Left ventricle myocardium inferior (tissue), 1 donor: ENCODE measurements at places on chromosomes 1 and 21. TPM values are rescaled to one million over a fixed set of nuclear protein-coding genes. Genes with fewer than 3 reads are reported as not detected.

DNA sequence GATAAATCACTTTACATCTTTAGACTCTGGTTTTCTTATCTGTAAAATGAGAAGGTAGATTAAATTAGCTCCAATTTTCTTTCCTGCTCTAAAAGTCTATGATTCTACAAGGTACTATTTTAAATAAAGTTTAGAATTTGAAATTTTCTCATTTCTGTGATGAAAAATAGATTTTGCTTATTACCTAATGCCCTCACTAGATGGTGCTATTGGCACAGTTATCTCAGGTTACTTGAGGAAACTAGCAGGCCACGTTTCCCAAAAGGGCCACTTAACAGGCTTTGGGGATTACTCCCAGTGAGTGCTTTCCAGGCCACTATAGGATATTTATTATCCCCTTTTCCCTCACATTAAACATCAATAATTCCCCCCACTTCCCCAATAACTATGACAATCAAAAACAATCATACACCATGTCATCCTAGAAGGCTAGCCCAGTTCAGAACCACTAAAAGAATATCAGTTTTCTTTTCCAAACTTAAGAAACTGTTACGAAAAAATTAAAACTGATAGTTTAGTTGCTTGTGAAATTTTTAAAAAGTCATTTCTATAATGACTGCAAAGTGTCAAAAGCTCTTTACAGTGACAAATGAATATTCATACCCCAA lies 30.6 kb downstream of the OMA1 start:
- DNase-seq = no peak

- DNase-seq = no peak
Measured at GRCh38 chr1:20430355-20431175, 55.4 kb downstream of the CAMK2N1 start.

- DNase-seq = no peak
Measured at GRCh38 chr1:57843760-57844159, 419.9 kb upstream of the DAB1 start.

DNA sequence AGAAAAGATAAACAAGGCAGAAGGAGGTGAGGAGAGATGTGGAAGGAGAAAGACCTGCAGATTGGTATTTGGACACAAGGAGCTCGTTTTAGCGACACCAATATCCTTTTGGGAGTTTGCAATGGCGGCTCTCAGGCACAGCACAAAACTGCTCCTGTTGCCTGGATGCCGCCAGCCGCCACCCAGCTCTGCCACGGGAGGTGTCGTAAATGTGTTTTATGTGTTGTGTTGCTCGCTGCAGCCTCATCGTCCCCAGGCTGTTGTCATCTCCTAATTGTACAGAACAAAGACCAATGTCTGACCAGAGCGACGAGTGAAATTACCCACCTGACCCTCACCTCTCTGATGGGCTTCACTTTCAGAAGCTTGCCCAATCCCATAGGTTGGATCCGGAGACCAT lies 96.6 kb upstream of the ZNF281 start:
- DNase-seq = no peak

Gene GNG4
- 0.11 TPM for total RNA-seq

GRCh38 chr1:229388897-229389580 lies 44.9 kb downstream of the ACTA1 start:
- DNase-seq = no peak

- no peak for DNase-seq
Measured at GRCh38 chr1:31657972-31658510, 13.4 kb upstream of the PEF1 start.

Gene TFF1
- total RNA-seq = not detected

GRCh38 chr21:34881421-34881820 lies 167.7 kb downstream of the RUNX1 start:
- no peak for DNase-seq

GRCh38 chr1:169586067-169586394 lies 250 bp downstream of the F5 start:
- no peak for DNase-seq

DNA sequence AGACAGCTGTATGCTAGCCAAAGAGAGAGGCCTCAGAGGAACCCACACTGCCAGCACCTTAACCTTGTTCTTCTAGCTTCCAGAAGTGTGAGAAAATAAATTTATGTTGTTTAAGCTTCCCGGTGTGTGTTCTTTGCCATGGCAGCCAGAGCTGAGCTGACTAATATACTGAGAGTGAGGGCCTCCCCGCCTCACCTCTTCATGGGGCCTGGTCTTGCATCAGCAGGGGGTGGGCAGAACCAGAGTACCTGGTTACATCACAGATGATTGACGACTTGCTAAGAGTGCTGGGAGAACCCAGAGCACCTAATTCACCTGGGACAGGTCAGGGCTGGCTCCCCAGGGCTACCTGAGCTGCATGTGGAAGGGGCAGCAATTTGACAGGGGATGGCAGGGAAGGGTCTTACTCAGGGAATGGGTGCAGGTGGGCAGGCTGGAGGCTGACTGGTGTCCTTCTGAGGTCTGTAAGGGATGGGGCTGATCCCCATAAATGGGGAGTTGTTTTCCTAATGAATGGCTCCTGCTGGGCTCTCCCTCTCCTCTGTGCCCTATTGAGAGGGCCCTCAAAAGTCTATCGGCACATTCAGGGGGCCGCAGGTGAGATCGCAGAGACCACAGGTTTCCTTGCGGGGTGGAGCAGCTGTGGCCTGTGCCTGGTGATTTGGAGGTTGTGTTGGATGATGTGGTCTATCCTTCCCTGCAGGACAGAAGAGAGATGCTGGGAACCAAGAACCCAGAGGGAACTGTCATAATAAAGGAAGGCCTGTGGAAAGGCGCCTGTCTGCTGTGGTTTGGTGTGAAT lies 60.6 kb upstream of the ETV3 start:
- no peak for DNase-seq

- no peak for DNase-seq
Measured at GRCh38 chr1:168320800-168321450, 40.2 kb downstream of the TBX19 start.

DNA sequence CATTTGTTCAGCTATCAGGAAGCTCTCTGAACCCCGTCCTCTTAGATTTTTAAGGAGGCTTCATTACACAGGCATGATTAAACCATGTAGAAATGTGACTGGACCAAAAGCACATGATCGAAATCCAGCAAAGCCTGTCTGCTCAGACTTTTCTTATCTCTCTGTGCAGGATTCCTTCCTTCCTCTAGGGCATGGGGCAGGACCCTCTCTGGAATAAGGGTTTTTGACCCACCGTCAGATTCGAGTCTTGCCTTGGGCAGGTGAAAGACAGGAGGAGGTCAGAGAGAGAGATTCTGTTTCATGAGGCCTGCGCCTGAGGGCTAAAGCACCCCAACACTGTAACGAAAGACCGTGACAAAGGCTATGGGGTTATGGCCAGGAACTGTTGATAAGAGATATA lies 136.8 kb downstream of the RHOU start:
- no peak for DNase-seq

Gene FCRL6
- total RNA-seq = 0.33 TPM

Gene PM20D1
- 1.7 TPM for total RNA-seq

Gene RNU1-3
- total RNA-seq = 6,072 TPM

Gene HES5
- total RNA-seq = 0.63 TPM

GRCh38 chr1:29793101-29793546 lies 556.8 kb downstream of the PTPRU start:
- peak; percentile 68 for DNase-seq

GRCh38 chr21:46215436-46216131 lies 13.0 kb downstream of the LSS start:
- DNase-seq = no peak

- no peak for DNase-seq
Measured at GRCh38 chr1:117754061-117754969, 148.5 kb downstream of the TENT5C start.

- no peak for DNase-seq
Measured at GRCh38 chr1:215645861-215646260, 78.8 kb downstream of the KCTD3 start.

- no peak for DNase-seq
Measured at GRCh38 chr1:192939440-192939839, 119.7 kb downstream of the UCHL5 start.

GRCh38 chr21:46325073-46325912 lies 1.3 kb downstream of the PCNT start:
- peak; percentile 42 for DNase-seq

GRCh38 chr1:160162931-160163330 lies 11.5 kb downstream of the ATP1A4 start:
- no peak for DNase-seq

Gene E2F2
- total RNA-seq = 0.16 TPM

DNA sequence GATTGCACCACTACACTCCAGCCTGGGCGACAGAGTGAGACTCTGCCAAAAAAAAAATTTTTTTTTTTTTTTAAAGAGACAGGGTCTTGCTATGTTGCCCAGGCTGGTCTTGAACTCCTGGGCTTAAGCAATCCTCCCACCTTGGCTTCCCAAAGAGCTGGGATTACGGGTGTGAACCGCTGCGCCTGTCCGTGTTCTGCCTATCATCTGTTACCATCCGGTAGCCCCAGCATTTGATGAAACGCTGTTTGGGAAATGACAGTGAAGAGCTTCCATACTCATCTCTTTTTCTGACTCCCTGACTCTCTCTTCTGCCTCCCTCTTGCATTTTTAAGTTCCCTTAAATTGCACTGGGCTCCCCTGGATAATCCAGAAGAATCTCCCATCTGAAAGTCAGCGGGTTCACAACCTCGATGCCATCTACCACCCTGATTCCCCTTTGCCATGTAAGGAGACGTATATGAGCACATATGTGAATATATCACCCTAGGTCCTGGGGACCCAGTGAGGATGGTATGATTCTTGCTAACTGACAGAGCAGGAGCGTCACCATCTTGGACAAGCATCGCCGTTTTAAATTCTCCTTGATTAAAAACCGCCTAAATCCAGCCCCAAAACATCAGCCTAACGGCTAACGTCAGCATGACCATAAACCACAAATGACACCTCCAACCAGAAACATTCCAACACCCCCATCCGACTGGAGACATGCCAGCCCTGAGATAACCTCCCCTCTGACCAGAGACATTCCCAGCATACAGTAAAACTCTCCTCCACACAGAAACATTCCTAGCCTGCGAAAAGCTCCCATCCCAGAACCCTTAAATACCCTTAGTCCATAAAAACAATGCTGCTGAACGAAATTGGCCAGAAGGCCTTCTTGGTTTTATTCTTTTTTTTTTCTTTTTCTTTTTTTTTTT lies 12.4 kb downstream of the TNFRSF8 start:
- DNase-seq = no peak

DNA sequence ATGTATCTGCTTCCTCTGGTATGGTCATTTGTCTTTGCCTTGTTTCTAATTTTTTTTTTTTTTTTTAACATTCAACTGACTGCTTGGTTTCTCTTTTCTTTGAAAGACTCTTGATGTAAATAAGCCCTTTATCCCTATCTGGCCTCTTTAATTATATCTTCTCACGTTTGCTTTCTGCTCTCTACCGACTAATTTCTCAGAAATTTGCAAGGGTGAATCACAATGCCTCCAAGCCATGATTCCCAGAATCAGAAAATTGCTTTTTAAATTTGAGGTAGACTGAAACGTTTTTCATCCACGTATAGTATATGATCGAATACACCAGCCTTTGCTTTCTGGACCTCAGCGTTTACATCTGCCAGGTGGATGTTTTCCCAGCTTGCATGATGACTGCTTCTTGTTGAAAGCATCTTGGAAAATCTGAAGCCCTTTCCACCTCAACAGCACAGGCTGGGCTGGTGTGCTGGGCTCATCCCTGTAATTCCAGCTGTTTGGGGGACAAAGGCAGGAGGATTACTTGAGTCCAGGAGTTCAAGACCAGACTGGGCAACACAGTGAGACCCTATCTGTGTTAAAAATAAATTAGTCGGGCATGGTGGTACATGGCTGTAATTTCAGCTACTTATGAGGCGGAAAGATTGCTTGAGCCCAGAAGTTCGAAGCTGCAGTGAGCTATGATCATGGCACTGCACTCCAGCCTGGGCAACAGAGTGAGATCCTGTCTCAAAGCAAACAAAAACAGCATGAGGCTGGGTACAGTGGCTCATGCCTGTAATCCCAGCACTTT lies 35.0 kb upstream of the GPR137B start:
- no peak for DNase-seq

Gene CLK2
- total RNA-seq = 18.1 TPM
